ENCODE measurements at places on chromosomes 7 and 10.
A peak's percentile ranks its signal among the peaks of the same experiment; 100 is the strongest.

- no peak for DNase-seq
Observed at GRCh38 chr10:585502-585901, 104.0 kb downstream of the DIP2C start.

DNA sequence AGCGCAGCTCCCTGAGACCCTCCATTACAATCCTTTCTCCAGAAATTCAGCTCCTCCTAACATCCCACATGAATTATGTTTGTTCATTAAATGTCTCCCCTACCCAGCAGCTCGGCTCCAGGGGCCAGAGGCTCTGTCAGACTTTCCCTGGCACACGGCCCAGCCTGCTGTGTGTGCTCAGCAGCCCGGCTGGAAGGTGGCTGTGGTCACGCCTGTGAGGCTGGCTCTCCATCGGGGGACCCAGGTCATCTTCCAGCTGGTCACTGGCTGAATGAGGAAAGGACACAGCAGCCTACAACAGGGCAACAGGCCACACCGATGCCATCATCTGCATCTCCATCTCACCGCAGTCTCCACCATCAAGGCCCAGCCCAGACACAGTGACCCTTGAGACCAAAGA lies 219.8 kb downstream of the MAD1L1 start:
- DNase-seq, result peak; percentile 35

GRCh38 chr10:14060320-14061070 lies 270.2 kb downstream of the FRMD4A start:
- DNase-seq, result peak; percentile 33

DNA sequence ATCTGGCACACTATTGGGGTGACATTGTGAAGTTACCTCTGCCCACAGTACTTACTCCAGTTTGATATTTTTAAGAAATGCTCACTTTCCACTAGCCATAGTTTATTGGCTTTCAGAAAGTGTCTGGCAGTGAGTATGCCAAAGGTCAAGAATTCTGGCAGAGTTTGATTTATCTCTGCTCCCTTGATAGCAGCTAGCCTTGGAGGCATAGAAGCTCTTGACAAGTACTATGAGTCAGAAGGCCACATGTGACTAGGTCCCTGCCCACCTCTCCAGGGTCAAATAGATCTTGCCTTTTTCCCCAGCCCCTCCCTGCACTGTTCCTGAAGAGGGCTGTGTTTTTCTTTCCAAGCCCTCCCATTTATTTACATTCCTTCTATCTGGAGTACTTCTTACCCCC lies 202.2 kb downstream of the AUTS2 start:
- DNase-seq, result peak; percentile 62

Measured in fibroblast of mammary gland (primary cell).